Motor neuron (in vitro differentiated cells): ENCODE measurements at places on chromosomes 1 and 21.
A peak's percentile ranks its signal among the peaks of the same experiment; 100 is the strongest.

DNA sequence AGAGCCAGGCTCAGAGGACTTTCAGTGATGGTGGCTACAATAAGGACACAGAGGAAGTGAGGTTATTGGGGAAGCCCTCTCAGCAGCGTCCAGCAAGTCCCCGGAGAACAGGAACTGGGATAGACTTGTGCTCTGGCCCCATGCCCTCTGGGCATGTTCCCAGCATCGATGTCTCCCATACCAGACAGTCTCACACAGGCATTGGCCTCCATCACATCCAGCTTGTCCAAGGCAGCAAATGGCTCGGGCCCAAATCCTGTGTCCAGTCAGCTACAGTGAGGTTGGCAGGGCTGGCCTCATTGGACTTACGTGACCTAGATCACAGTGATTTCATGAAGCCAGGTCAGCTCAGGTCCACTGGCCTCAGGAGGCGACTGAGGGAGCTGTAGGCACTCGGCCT is 19.6 kb upstream of the TMEM54 start:
- no peak for ATAC-seq

- ATAC-seq = no peak
These were observed 463.3 kb downstream of the DPYD start for GRCh38 chr1:97457446-97458089.

DNA sequence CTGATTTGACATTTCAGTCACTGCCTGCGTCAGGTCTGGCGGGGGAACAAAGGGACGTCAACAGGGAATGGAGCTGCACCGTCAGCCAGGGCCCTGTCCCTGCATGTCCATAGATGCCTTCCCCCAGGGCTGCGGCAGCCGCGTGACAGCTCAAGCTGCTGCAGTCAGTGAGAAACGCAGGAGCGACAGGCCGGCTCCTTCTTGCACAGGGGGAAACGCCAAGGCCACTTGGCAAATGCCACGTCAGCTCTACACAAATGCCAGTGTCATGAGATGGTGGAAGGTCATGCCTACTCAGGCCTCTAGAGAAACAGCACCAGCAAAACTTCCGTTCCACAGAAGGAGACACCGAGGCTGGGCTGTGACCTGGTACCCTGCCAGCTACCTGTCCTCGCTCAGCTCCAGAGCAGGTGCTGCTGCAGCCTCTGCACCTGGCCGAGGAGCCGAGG is 37.7 kb downstream of the SYF2 start:
- ATAC-seq = no peak

- peak; percentile 94 for ATAC-seq
These were observed 11.7 kb downstream of the NKAIN1 start for GRCh38 chr1:31227891-31228568.

DNA sequence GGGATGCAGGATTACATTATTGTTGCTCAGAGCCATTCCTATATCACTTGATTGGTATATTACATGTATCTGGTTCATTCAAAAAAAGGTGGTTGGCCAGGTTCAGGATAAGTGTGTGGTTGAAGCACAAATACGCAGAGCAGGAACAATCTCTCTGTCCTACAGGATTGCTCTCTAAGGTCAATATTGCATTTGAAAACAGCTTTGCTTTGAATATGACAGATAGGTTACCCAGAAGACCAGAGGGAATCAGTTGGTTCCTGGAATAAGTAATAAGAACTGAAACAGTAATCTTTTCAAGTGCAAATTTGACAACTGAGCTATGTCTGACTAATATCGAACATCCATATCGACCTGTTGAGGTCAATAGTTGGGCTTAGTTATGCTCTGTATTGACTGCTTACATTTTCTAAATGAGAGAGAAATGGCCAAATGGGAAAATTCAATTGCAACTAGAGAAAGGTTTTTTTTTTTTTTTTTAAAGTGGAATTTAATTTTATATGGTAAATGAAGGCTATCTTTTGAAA is 176.8 kb downstream of the ATP6V1G3 start:
- ATAC-seq = no peak

- ATAC-seq = peak; percentile 96
These were observed 20.8 kb downstream of the NAV1 start for GRCh38 chr1:201559679-201560162.

DNA sequence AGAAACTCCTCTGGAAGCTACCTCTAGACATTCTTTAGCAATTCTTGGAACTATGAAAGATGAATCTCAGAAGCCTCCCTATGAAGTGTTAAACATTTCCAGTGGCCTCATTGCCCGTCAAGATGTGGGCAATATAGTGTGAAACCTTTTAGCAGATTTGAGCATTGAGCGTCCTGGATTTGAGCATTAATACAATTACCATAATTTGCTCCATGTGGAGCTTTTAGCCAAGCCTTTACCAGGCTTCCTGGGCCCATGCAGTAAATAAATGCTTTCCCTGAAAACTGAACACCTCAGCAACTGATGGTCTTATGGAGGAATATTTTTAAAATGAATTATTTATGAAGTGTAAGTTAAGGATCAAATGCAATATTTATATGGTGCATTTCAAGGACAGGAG is 162.0 kb downstream of the FGGY start:
- ATAC-seq = no peak

- no peak for ATAC-seq
These were observed 25.6 kb upstream of the ENO1 start for GRCh38 chr1:8903908-8904650.

GRCh38 chr1:19597496-19598309 is 46.4 kb upstream of the NBL1 start:
- peak; percentile 4 for ATAC-seq

DNA sequence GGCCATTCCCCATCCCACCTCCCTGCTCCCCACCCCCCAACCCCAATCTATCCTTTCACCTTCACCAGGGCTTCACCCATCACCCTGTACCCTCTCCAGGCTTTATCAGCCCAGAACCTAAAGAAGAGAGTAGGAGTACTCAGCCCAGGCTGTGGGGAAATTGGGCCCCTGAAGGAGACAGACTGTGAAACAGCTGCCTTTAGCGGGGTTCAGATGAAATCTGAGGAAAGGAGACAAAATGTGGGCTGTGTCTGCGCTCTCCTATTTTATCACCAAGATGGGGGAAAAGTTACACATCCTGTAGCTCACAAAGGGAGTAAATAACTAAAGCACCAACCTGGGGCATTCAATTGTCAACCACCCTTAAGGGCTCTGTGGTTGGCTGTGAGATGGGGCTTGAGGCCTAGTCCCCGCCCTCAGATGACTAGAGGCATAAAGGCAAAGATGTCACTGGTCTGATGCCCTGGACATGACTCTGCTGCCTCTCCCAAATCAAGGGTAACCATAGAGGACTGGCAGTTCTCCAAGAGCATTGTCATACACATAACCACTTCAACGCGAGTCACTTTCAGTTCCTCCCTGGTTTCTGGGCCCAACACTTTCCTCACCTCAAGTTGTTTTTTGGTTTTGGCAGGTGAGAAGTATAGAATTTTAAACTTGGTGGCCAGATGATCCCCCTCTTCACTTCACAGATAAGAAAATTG is 30.0 kb downstream of the SLC27A3 start:
- peak; percentile 92 for ATAC-seq

GRCh38 chr21:14480411-14481031 is 65.6 kb downstream of the SAMSN1 start:
- ATAC-seq = peak; percentile 23

DNA sequence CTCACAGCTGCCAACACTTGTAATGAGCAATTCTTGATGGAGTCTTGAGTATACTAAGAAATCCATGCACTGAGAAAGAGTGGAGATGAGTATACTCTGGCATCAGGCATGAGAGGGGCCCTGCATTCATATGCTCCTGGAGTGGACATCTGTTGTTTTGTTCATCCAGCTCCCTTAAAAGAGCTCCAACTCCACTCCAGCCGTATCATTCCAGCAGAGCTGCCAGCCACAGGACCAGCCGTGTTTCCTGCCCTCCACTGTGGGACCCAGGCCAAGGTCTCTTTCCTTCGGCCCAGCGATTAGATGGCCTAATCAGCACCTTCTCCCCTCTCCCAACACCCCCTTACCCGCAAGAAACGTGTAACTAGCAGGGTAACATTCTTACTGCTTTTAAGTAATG is 144.5 kb downstream of the OMA1 start:
- ATAC-seq = no peak

- ATAC-seq = no peak
These were observed 61.9 kb downstream of the CRP start for GRCh38 chr1:159652506-159652905.

GRCh38 chr1:198155253-198155652 is 1.5 kb upstream of the NEK7 start:
- no peak for ATAC-seq
